Left renal pelvis (tissue), 4 donors: ENCODE measurements at places on chromosomes 2 and 18. TPM values are rescaled to one million over a fixed set of nuclear protein-coding genes. Genes with fewer than 3 reads are reported as not detected.

STPG4 gene
- not detected for polyA plus RNA-seq

DNA sequence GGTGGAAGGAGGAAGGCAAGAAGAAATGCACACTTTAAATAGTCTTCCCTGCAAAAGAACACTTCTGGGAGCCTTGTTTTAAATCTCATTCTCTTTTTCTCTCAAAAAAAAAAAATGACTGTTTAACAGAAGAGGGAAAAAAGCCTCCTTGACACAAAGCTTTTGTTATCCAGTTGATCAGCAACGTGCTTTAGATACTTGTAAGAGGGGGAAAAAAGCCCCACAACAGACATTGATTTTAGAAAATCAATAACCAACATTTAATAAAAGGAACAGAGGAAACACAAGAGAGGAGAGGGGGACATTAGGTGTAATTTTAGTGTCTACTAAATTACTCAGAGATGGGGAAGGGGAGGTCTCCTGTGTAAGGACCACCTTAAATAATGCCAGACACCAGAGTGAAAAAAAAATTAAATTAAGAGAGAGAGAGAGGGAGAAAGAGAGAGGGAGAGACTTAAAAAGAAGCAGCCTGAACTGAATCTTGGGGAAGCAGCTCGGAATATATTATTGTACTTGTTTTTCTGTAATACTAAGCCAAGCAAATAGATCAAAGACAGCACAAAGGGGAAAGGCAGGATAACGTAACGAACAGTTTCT is 4.7 kb downstream of the ZEB2 start:
- no peak for DNase-seq

- no peak for DNase-seq
Observed at GRCh38 chr2:183163821-183164649, 39.8 kb downstream of the NUP35 start.

SLC23A3 gene
- 24.8 TPM for polyA plus RNA-seq

GRCh38 chr2:9112079-9112721 is 94.4 kb upstream of the ASAP2 start:
- DNase-seq, result no peak

GRCh38 chr2:46216213-46216612 is 81.0 kb upstream of the EPAS1 start:
- no peak for DNase-seq

REEP1 gene
- polyA plus RNA-seq, result 11.0 TPM

DNA sequence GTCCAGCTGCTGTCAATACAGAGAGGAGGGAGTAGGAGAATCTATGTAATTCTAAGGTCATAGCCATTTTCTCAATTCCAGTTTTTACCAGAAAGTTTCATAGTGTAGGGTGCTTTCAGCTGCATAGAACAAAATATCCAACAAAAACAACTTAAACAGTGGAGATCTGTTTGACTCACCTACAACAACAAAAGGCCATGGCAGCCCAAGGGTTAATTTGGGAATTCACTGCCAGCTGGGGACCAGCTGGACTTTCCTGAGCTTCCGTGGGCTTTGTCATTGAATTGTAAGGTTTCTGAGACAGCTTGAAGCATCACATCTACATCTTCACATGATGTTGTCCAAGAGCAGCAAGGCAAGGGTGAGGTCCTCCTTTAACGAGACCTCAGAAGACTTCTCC is 512.7 kb downstream of the IRS1 start:
- no peak for DNase-seq
